ENCODE measurements at places on chromosomes 2 and 18. TPM values are rescaled to one million over a fixed set of nuclear protein-coding genes. Genes with fewer than 3 reads are reported as not detected.

BOLL gene
- total RNA-seq: not detected

GRCh38 chr18:79030680-79031079 lies 38.5 kb upstream of the ATP9B start:
- no peak overlapping the region for H3K27ac ChIP-seq
- no peaks in the 10 kb centered on the region for H3K4me1 ChIP-seq
- no peaks in the 10 kb centered on the region for H3K27me3 ChIP-seq
- H3K36me3 ChIP-seq: no peaks in the 10 kb centered on the region
- H3K4me3 ChIP-seq: no peak overlapping the region
- no peak for DNase-seq

GRCh38 chr2:138632066-138632620 lies 130.6 kb downstream of the SPOPL start:
- no peak overlapping the region for H3K4me3 ChIP-seq
- DNase-seq: no peak
- H3K36me3 ChIP-seq: no peaks in the 10 kb centered on the region
- H3K27me3 ChIP-seq: no peaks in the 10 kb centered on the region

GRCh38 chr18:48575658-48576456 lies 37.0 kb downstream of the CTIF start:
- no peak overlapping the region for H3K4me3 ChIP-seq
- peak overlapping the region; percentile 23 for H3K27ac ChIP-seq
- peaks cover 20% of the 10 kb centered on the region for H3K4me1 ChIP-seq
- no peaks in the 10 kb centered on the region for H3K36me3 ChIP-seq

DNA sequence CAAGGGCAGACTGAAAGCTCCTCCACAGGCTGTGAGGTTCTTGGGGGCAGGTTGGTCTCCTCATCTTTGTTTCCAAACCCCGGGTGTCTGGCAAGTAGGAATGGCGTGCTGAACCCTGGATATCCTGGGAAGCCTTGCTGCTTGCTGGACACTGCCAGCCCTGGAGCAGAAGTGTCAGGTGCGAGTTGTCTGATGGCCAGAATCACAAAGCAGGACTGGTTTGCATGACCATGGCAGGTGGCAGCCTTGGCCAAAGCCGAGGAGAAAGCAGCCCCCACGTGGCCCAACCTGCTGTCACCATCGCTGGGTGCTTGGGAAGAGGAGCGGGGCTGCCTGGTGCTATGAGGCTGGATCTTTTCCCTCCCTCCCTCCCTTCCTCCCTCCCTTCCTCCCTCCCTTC lies 309.5 kb upstream of the HS6ST1 start:
- H3K36me3 ChIP-seq: no peaks in the 10 kb centered on the region
- H3K4me3 ChIP-seq: no peak overlapping the region
- no peaks in the 10 kb centered on the region for H3K4me1 ChIP-seq
- H3K27me3 ChIP-seq: no peaks in the 10 kb centered on the region
- H3K27ac ChIP-seq: no peak overlapping the region

GRCh38 chr2:55158111-55158814 lies 73.8 kb downstream of the CLHC1 start:
- no peak overlapping the region for H3K4me3 ChIP-seq
- H3K36me3 ChIP-seq: no peaks in the 10 kb centered on the region
- H3K27me3 ChIP-seq: no peaks in the 10 kb centered on the region

DNA sequence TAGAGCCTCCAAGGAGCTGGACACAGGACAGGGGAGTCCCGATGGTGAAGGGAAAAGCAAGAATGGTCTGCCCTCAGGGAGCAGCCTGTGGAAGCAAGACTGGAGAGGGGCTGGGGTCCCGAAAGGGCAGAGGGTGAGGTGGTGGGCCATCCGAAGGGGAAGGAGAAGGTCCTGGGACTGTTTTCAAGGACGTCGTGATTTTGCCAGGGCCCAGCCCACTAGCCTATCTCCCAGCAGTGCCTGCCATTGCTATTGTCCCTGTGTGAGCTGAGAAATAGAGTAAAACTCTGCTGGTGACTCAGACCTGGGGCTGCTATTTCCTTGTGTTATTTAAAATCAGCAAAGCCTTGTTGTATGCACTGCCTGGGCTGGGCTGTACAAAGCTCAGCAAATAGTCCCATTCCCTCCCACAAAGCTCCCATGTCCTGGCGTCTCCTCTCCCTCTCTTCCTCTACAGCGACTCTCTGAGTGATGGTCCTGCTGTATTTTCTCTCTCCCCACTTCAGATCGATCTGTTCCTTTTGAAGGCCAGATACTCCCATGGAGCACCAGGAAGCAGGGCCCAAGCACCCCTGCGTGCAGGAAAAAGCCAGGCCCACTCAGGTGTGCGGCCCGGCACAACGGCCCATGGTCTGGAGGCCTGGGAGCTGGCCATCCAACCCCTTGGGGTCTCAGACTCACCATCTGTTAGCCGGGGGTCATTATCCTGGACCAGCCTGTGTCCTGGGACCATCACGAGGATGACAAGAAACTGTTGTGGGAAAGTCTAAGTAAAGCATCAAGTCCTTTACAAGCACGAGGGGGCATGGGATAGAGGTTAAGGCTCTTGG lies 65.0 kb upstream of the OTOF start:
- no peak for DNase-seq
- no peak overlapping the region for H3K4me3 ChIP-seq
- H3K4me1 ChIP-seq: no peaks in the 10 kb centered on the region
- no peak overlapping the region for H3K27ac ChIP-seq
- H3K27me3 ChIP-seq: no peaks in the 10 kb centered on the region

Data from esophagus squamous epithelium (tissue), 5 donors.